Stimulated activated CD8-positive, alpha-beta memory T cell treated with anti-CD3 and anti-CD28 coated beads, Interleukin-7, amount 100 ng/mL, for 1 hour (primary cell): ENCODE measurements at places on chromosomes 5 and 9.

- no peak for DNase-seq
These were observed 159.2 kb upstream of the GNA14 start for GRCh38 chr9:77807281-77807683.

GRCh38 chr9:35826071-35826701 is 2.3 kb downstream of the FAM221B start:
- DNase-seq: no peak

- no peak for DNase-seq
These were observed 211.6 kb upstream of the TMEM161B start for GRCh38 chr5:88480245-88480644.

GRCh38 chr9:87786876-87787275 is 61.0 kb downstream of the CTSL start:
- no peak for DNase-seq

DNA sequence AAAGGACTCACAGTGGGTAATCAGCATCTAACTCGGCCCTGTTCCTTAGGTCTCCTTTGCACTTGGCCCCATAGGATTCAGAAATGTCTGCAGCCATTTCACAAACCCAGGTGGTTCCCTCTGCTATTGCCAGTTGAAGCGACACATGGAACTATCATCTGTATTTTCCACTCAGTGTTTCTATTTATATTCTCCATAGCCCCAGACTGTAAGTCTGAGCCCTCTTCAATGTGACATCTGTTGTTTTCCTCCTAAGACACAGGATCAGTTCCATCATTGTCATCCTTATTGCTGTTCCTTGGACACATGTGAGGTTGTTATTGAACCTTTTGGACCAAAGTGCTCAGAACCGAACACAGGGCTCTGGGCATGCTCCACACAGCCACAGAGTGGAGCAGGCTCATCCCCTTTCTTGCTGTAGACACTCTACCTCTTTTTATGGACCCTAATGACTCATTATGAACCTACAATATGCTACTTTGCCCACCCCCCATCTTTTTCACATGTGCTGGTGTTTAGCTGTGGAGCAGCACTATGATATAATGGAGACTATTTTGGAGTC is 36.4 kb downstream of the GARNL3 start:
- DNase-seq: no peak

- DNase-seq: no peak
These were observed 9.0 kb downstream of the ANXA6 start for GRCh38 chr5:151148583-151148982.
